ENCODE measurements at places on chromosomes 13 and 19. TPM values are rescaled to one million over a fixed set of nuclear protein-coding genes. Genes with fewer than 3 reads are reported as not detected.

- no peaks in the 10 kb centered on the region for H3K27me3 ChIP-seq
- DNase-seq = no peak
- H3K27ac ChIP-seq = no peak overlapping the region
- H3K4me1 ChIP-seq = no peaks in the 10 kb centered on the region
- H3K36me3 ChIP-seq = no peaks in the 10 kb centered on the region
- no peak overlapping the region for H3K4me3 ChIP-seq
Observed at GRCh38 chr19:51047031-51047335, 12.2 kb upstream of the KLK12 start.

The RUBCNL gene
- 0.24 TPM for total RNA-seq

The ARHGEF18 gene
- total RNA-seq = 130 TPM

DNA sequence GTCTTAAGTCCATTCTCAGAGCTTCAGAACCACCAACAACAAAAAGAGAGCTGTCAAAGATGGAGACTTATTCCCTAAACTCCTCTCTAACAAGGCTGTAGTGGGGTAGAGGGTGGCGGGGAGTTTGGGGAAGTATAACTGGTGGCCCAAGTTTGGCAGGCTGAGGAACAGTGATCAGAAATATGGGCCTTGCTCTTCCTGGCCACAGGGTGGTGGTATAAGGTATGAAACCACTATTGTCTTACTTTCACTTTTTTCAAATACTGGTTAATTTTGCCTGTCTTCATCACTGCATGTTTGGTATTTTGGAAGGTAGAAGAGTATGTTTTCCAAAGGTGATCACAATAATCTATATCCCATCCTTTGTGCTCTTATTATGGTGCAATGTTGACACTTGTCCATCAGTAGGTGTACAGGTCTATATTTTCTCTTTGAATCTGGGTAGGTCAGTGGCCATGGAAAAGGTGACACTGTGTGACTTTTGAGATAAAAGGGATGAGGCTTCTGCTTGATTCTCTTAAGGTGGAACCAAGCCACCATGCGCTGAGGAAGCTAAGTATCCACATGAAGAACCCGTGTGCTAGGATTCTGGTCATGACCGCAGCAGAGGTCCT lies 23.2 kb upstream of the GPC5 start:
- no peaks in the 10 kb centered on the region for H3K4me1 ChIP-seq
- H3K27ac ChIP-seq = no peak overlapping the region
- no peaks in the 10 kb centered on the region for H3K27me3 ChIP-seq
- H3K4me3 ChIP-seq = no peak overlapping the region
- no peaks in the 10 kb centered on the region for H3K36me3 ChIP-seq
- peak; percentile 21 for DNase-seq

DNA sequence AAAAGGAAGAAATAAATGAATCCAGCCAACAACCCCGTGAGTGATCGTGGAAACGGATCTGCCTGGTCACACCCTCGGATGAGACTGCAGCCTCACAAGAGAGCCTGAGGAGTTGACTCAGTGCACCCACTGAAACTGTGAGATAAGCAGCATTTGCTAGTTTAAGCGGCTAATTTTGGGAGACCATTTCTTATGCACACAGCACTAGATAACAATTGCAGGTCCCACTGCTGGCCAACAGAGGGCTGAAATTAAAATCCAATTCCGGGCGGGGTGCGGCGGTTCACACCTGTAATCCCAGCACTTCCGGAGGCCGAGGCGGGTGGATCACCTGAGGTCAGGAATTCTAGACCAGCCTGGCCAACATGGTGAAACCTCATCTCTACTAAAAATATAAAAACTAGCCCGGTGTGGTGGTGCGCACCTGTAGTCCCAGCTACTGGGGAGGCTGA lies 3.6 kb downstream of the UQCR11 start:
- no peak for DNase-seq
- H3K27ac ChIP-seq = no peak overlapping the region
- H3K36me3 ChIP-seq = peaks cover 48% of the 10 kb centered on the region
- H3K27me3 ChIP-seq = no peaks in the 10 kb centered on the region
- peaks cover 13% of the 10 kb centered on the region for H3K4me1 ChIP-seq

All from naive thymus-derived CD4-positive, alpha-beta T cell (primary cell).